H1 (cell line): ENCODE measurements at places on chromosomes 7 and 10. TPM values are rescaled to one million over a fixed set of nuclear protein-coding genes. Genes with fewer than 3 reads are reported as not detected.
A peak's percentile ranks its signal among the peaks of the same experiment; 100 is the strongest.

GRCh38 chr7:35556515-35557471 is 138.1 kb downstream of the HERPUD2 start:
- no peak for DNase-seq

LAMB1 gene
- 37.2 and 38.5 TPM in 2 replicates for total RNA-seq

MYO1G gene
- total RNA-seq: 0.11 and 0.19 TPM in 2 replicates

GRCh38 chr10:126074291-126074690 is 177.9 kb downstream of the FANK1 start:
- DNase-seq: no peak

TMED4 gene
- 41.1 and 44.9 TPM in 2 replicates for total RNA-seq

- DNase-seq: no peak
Observed at GRCh38 chr7:129574487-129574886, 37.0 kb upstream of the NRF1 start.

GNAI1 gene
- 20.0 and 29.5 TPM in 2 replicates for total RNA-seq

DNA sequence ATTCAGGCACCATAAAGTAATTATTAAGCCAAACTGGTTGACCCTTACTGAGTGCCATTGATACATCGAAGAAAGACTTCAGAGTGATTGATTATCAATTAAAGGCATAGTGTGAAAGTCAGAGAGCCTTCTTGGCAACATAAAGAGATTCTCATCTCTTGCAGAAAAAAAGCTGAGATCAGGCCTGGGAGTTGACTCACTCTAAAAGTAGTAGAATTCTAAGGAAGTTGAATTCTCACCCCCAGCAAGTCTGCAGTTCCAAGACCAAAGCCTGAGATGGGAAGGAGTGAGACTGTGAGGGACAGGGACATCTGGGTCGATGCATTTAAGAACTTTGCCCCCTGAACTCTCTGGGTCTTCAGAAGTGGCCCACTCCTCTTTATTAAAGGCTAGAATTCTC is 21.6 kb upstream of the ERCC6 start:
- no peak for DNase-seq

GRCh38 chr10:47143072-47143471 is 156.9 kb upstream of the GDF10 start:
- DNase-seq: no peak

DNA sequence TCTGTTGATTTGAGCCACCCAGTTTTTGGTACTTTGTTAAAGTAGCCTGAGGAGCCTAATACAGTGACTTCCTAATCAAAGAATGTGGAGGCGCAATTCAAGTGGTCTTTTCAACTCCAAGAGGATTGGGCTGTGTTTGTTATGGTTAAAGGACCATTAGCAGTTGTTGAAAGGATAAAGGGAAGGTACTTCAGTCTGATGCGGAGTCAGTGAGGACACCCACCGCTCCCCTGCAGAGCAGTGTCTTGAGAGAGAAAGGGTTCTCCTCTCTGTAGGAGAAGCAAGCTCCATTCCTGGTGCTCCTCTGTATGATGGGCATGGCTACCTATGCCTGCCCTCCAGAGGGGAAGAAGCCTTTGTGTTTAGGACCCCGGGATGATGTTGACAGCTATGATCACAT is 590.6 kb upstream of the C7orf33 start:
- DNase-seq: peak; percentile 57

DNA sequence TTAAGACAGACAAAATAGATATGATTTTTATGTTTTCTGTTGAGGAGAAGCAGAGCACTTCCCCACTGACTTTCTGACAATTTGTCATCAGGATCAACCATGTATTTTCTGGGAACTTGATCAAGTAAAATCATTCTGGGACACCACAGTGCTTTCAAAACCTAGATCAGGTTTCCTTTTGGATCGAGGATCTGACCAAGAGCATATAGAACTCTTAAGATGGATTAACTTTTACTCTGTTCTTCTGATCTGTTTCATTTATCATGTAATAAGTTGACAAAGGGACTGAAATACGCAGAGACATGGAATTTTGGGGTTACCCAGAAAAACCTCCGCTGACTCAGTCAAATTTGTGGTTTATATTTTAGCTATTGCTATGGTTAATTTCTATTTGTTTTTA is 136.0 kb upstream of the WNT16 start:
- no peak for DNase-seq

SPDYE1 gene
- total RNA-seq: not detected in 2 replicates

DNA sequence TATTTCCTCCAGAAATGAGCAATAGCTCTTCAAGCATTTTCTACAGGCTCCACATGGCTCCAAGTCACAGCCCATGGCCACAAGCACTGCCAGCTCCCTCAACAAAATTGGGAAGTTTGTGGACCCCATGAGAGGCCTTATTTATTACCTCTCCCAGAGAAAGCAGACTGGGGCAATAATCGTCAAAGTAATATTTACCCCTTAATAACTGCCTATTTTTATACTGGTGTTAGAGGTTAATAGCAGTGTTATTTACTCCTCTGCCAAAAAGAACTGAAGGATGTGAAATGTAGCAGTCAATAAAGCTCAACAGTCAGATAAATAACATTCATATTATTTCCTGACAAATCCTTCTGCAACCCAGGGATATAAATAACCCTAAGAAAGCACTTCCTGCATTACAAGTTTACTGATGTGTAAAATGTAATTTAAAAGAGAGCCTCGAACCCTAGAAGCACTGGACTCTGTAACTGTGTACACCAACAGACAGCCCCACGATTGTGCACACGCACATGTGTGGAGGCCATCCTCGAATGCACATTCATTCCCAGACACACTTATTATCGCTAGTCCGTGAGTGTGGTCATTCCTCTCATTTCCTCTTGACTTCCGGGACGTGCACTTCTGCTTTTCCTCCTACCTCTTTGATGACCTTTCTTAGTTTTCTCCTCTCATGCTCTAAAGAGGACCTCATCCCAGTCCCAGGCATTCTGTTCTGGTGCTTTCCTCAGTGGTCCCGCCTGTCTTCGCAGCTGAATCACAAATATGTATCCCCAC is 157.4 kb downstream of the EVX1 start:
- no peak for DNase-seq

- no peak for DNase-seq
Observed at GRCh38 chr10:14578060-14578952, 196.4 kb downstream of the FAM107B start.

DNA sequence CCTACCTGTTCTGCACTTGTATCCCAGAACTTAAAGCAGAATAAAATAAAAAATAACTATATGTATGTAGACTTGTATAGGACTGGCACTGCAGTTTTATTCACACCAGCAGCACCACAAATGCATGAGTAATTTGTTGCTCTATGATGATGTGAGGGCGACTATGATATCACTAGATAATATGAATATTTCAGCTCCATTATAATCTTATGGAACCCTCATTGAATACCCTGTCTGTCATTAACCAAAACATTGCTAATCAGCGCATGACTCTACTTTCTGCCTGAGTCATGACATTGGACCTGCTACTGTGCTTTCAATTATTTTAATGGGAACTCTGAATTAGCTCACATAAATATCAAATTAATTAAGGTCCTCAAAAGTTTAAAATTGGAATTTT is 129.4 kb upstream of the RHOBTB1 start:
- DNase-seq: no peak

GRCh38 chr10:124732931-124733570 is 11.1 kb downstream of the FAM53B start:
- DNase-seq: no peak

VPS37D gene
- total RNA-seq: 3.4 and 3.8 TPM in 2 replicates

GRCh38 chr10:35412900-35413491 is 76.7 kb downstream of the CCNY start:
- no peak for DNase-seq

PRKG1 gene
- total RNA-seq: 15.2 and 16.0 TPM in 2 replicates

DNA sequence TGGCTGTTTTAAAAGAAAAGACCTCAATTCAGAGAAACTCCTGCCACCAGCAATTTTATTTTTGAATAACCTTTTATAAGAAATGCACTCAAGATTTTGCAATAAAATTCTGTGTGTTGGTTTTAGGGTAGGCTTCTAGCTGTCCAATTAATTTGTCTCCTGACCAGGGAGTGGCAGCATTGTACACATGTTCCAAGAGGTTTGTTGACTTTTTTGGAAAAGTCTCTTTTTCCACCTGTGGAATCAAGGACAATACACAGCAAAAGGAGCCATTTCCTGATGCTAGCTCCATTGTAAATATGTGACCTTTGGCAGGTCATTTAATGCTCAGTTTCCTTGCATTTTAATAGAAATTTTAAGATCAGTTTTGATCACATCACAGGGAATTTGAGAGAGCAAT is 1.8 kb downstream of the GIMAP5 start:
- no peak for DNase-seq

GRCh38 chr10:55063811-55064210 is 262.8 kb upstream of the PCDH15 start:
- no peak for DNase-seq

GRCh38 chr10:133466683-133467275 is 13.0 kb downstream of the SCART1 start:
- DNase-seq: no peak

DNA sequence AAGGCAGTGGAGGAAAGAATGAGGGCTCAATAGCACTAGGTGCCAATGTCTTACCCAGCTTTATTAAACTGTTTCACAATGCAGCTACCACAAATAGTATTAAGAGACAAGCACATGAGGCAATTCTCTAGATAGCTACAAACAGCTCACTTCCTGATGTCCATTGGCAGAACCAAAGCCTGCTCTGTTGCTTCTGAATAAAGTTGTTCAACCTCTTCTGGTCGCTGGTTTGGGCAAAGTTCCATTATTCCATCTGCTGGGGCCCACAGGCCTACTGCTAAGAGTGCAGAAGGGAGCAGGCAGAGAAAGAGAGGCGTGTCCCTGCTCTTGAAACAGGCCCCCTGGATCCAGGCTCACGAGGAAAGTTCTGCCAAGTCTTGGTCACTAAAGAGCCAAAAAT is 173.9 kb downstream of the ZNF438 start:
- DNase-seq: no peak

DNA sequence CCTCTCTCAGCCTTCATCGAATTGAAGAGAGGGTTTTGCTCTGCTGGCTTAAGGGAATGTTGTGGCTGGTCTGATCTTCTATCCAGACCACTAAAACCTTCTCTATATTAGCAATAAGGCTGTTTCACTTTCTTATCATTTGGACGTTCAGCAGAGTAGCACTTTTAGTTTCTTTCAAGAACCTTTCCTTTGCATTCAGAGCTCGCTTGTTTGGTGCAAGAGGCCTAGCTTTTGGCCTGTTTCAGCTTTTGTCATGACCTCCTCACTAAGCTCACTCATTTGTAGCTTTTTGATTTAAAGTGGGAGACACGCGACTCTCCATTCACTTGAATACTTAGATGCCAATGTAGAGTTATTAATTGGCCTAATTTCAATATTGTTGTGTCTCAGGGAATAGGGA is 3.9 kb downstream of the MPP7 start:
- no peak for DNase-seq

PLEKHS1 gene
- total RNA-seq: not detected in 2 replicates
